ENCODE measurements at places on chromosomes 4 and X. TPM values are rescaled to one million over a fixed set of nuclear protein-coding genes. Genes with fewer than 3 reads are reported as not detected.

DNA sequence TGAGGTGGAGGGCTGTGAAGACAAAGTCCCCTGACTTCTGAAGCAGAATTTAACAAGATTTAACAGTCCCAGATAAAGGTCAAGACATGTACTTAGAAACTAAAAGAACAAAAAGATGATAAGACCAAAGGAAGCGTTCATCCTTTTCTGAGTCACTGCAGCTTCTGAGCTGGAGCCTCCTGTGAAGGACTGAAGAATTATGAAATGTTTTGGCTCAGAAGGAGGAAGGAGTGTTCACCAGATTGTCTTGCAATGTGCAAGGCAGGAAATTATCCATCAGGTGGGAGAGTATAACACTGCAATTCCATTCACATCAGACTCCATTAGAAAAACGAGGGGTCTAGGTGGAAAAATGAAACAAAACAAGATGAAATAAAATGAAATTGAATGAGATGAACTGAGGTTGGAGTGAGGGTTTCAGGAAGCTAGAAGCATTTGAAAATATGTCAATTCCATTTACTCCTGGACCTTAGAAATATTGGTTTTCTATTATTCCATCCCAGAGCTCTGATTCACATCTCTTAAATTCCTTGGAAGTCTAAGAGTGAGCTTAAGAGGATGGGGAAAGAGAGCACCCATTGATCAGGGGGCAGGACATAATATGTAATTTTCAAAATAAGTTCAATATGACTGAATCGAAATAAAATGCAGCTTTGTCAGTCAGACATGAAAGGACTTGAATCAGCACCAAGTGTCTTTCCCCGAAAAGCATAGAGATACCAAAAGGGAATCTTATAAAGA is 186.1 kb upstream of the LNX1 start:
- no peak overlapping the region for H3K4me3 ChIP-seq
- no peak for DNase-seq
- peaks cover 15% of the 10 kb centered on the region for H3K27me3 ChIP-seq
- no peak overlapping the region for H3K27ac ChIP-seq
- H3K36me3 ChIP-seq = no peaks in the 10 kb centered on the region

DNA sequence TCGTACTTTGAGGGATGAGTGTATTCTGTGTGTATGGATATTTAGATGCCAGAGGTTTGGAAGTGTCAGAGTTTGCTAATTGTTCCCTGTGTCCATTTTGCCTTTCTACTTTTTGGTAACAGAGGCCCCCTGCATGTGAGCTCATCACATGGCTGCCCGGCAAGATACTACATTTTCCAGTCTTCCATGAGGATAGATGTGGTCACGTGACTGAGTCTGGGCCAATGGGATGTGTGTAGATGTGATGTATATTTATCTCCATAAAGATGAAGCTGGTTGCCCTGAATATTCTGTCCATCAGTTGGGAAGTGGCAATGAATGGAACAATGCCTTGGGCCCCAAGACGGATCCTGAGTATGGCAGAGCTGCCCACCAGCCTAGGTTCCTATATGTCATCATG is 29.0 kb upstream of the SMS start:
- no peak overlapping the region for H3K27ac ChIP-seq
- no peak for DNase-seq
- no peak overlapping the region for H3K4me3 ChIP-seq
- H3K36me3 ChIP-seq = peaks cover 3% of the 10 kb centered on the region

IL1RAPL1 gene
- not detected for total RNA-seq

GRCh38 chr4:35938936-35939335 is 305.4 kb downstream of the ARAP2 start:
- DNase-seq = no peak
- H3K4me1 ChIP-seq = no peaks in the 10 kb centered on the region
- peaks cover 2% of the 10 kb centered on the region for H3K36me3 ChIP-seq
- no peak overlapping the region for H3K4me3 ChIP-seq
- no peak overlapping the region for H3K27ac ChIP-seq

DNA sequence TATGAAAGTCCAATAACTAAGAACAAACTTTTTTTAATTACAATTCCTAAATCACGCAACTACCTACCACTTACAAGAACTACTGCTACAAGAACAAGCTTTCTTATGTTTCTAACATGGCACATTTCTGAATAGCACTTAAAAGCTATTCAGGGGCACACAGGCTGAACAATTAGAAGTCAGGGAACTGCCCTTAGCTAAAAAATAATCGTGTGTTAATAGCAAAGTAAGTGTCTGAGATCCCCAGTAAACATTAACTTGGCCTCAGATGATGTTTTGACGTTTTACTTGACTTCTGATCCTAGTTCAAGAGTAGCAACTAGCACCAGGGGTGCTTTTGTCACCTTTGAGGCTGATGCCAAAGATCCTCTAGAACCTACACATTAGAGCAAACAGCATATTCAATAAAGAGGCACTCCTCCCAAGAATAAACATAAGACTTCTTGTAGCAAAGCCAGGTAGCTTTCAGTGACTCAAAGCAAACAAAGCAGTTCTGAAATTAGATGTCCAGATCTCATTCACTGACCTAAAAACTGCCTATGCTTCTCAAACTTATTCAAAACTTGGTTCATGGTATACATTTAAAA is 16.2 kb downstream of the SPOCK3 start:
- no peaks in the 10 kb centered on the region for H3K36me3 ChIP-seq
- no peaks in the 10 kb centered on the region for H3K4me1 ChIP-seq
- H3K4me3 ChIP-seq = no peak overlapping the region

- H3K4me1 ChIP-seq = no peaks in the 10 kb centered on the region
- no peak overlapping the region for H3K27ac ChIP-seq
- H3K27me3 ChIP-seq = no peaks in the 10 kb centered on the region
- no peaks in the 10 kb centered on the region for H3K36me3 ChIP-seq
- no peak overlapping the region for H3K4me3 ChIP-seq
Measured at GRCh38 chr4:33831442-33832066, 2412.8 kb downstream of the ARAP2 start.

DNA sequence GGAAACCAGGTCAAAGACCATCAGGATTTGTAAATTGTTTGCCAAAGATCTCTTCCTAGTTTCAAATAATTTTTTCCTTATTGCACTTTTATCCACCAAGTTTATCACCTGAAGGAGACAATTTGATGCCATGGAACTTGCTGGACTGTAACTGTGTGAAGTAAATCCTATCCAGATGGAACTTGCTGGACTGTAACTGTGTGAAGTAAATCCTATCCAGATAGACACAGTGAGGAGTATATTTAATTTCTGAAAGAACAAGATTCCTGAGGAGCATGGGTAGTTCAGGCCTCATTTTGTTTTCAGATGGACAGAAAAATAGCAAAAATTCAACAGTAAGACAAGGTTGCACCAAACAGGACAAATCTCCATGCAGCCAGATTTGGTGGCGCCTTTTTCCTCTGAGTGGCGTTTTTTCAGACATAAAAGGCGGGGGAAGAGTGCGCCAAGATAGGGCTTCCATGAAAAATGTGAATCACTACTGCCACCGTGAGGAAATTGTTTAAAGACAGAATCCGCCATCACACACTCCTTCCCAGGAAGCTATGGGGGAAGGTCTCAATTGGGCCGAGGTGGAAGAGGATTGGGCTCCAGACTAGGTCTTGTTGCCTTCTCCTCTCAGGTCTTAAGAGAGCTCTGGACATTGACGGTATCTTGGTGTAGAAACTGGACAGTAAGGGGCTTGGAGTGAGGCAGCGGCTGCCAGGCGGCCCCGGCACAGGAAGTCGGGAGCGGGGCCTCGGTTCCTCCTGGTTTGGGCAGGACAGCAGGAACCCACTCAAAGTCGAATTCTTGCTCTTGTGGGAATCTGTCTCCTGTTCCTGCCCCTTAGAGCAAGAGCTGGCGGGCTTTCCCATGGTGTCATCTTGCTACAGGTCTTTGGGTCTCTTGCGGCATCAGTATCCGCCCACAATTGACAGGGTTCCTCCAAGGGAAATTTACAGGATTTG is 234.7 kb downstream of the OR13H1 start:
- no peak overlapping the region for H3K27ac ChIP-seq
- DNase-seq = no peak
- H3K4me1 ChIP-seq = no peaks in the 10 kb centered on the region
- no peaks in the 10 kb centered on the region for H3K36me3 ChIP-seq
- no peak overlapping the region for H3K4me3 ChIP-seq
- no peaks in the 10 kb centered on the region for H3K27me3 ChIP-seq

GRCh38 chrX:5957506-5957905 is 271.2 kb downstream of the NLGN4X start:
- no peak for DNase-seq
- H3K27ac ChIP-seq = no peak overlapping the region
- peaks cover 2% of the 10 kb centered on the region for H3K36me3 ChIP-seq
- no peaks in the 10 kb centered on the region for H3K4me1 ChIP-seq

DNA sequence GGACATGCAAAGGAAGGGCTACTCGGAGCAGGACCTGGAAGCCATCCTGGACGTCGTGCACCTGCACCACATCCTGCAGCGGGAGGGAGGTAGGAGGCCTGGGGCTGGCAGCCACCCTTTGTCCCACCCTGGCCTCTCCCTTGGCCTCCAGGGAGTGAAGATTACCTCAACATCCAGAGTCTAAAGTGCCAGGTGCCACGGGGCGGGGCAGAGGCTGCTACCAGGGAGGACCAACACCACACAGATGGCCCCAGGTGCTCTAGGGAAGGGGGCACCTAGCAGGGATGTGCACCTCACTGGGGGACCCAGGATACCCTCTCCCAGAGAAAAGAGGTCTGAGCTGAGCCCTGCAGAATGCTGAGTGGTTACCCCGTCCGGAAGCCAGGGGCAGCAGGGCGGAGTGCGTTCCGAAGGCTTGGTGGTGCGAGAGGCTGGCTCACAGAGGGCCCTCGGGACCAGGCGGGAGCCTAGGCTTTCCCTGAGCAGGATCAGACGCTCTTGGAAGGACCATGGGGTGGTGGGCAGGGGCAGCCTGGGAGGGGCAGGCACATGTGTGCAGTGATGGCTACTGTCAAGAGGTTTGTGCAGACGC is 16.1 kb downstream of the ABCD1 start:
- H3K4me1 ChIP-seq = peaks cover 17% of the 10 kb centered on the region
- no peaks in the 10 kb centered on the region for H3K36me3 ChIP-seq
- no peak for DNase-seq
- H3K27me3 ChIP-seq = no peaks in the 10 kb centered on the region
- peak overlapping the region; percentile 53 for H3K27ac ChIP-seq

- H3K27me3 ChIP-seq = no peaks in the 10 kb centered on the region
- no peaks in the 10 kb centered on the region for H3K4me1 ChIP-seq
- no peaks in the 10 kb centered on the region for H3K36me3 ChIP-seq
- no peak for DNase-seq
- H3K27ac ChIP-seq = no peak overlapping the region
Measured at GRCh38 chrX:38750551-38750950, 50.7 kb upstream of the MID1IP1 start.

DNA sequence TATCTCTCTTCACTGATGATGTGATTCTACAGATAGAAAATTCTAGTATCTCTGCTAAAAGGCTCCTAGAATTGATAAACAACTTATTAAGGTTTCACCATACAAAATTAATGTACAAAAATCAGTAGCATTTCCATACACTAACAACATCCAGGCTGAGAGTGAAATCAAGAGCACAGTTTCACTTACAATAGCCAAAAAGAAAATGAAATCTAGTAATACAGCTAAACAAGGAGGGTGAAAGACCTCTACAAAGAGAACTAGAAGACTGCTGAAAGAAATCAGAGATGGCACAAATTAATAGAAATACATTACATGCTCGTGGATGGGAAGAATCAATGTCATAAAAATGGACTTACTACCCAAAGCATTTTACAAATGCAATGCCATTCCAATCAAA is 751.9 kb downstream of the FSTL5 start:
- no peak for DNase-seq
- H3K4me3 ChIP-seq = no peak overlapping the region
- H3K36me3 ChIP-seq = no peaks in the 10 kb centered on the region

Measured in T-helper 17 cell (primary cell).